ENCODE measurements at places on chromosomes 7 and 10.
A peak's percentile ranks its signal among the peaks of the same experiment; 100 is the strongest.

GRCh38 chr10:62541811-62542210 lies 167.6 kb downstream of the ZNF365 start:
- no peak for DNase-seq

DNA sequence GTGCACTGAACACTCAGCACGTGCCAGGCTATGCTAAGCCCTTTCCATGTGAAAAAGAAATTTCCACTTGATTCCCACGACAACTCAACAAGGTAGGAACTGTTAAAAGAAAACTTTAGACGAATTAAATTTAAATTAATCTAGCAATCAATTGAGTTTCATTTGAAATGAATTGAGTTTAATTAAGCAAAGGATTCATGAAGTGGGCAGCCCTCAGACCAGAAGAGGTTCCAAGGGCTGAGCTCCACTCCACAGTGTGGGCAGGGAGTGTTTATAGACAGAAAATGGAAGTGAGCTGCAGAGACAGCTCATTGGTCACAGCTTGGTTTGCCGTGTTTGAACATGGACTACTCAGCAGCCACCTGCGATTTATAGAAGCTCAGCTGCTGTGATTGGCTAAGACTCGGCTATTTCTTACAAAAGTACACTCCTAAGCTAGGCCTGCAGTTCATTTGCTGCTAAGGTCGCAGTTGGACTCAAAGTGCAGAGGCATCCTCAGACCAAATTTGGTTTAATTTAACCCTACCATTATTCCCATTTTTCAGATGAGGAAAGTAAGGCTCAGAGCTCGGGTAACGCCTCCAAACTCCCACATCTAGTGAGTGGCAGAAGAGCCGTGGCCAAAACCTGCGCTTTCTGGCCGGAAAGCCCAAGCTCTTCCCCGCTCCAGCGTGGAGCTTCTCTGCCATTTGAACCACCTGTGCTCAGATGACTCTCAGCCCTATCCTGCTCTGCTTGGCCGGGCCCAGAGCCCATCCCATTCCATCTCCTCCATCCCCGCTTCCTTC lies 24.9 kb downstream of the CALML3 start:
- DNase-seq, result no peak

DNA sequence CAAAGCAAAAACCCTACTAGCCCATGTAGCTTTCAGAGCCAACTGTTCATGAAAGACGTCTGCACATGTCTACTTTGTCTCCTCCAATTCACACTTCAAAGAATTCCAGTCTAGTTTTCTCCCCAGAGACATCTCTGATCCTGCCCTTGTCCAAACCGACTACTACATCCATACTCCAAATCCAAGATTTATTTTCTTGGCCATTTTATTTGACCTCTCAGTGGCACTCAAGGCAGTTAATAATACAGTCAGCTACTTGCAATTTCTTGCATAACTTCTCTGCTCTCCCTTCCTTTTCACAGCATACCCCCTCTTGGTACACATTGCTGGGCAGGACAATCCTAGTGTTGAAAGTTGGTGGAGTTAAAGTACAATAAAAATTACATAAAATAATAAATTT lies 170.9 kb upstream of the INHBA start:
- DNase-seq, result no peak

DNA sequence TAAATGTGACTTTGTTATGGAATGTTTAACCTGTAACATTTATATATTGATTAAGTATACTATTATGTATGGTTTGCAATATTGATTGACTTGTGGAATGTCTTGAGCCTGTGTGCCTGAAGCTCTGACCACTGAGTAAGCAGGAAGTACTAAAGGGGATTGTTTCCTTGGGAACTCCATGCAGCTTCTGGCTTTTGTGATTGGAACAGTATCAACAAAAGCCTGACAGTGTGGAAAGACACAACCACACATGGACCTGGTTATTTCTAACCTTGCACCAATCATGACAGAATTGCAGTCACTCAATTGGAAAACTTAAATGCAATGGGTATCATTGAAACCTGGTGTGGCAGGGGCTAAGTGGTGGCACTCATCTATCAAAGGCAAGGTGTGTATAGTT lies 45.5 kb upstream of the PIK3CG start:
- no peak for DNase-seq

GRCh38 chr10:22436526-22436892 lies 91.2 kb downstream of the SPAG6 start:
- no peak for DNase-seq

GRCh38 chr7:95476072-95476847 lies 9.5 kb upstream of the ASB4 start:
- DNase-seq, result peak; percentile 7

DNA sequence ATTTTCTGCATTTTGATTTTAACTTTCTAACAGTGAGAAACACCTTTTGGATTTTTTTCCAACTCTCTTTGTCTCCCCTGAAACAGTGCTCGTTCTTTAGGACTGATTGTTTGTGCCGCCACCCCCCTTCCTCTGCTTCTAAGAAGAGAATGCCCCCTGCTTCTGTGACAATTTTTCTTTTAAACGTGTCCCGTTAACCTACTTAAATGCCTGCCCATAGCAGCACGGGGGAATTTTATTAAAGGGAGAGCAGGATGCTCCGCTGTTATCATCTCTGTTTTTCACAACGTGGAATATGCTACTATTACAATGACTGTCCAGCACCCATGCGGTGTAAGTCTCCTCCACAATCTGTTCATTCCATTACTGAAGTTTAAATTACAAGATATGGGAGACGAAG lies 67.8 kb downstream of the SVIL start:
- DNase-seq, result no peak

GRCh38 chr7:71509381-71509780 lies 377.4 kb downstream of the GALNT17 start:
- DNase-seq, result no peak

DNA sequence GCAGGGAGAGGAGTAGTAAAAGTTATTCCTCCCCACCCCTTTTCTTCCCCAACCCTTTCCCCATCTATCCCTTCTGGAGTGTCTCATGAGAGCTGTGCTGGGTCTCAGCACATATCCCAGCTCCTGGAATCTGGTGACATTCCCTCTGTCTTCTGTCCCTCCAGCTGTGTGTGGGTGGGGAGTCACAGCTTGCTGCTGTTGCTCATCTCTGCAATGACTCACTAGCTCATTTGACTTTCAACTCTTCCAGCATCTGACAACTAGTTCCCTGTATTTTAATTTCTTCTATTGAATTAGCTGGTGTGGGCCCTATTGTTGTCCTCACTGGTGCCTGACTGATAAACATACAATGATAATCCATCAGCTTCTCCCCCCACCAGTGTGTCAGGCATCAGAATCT lies 198.9 kb upstream of the AUTS2 start:
- no peak for DNase-seq

All from nephron progenitor cell (in vitro differentiated cells).